Right ventricle myocardium superior (tissue), 1 donor: ENCODE measurements at places on chromosomes 16 and 17.
A peak's percentile ranks its signal among the peaks of the same experiment; 100 is the strongest.

DNA sequence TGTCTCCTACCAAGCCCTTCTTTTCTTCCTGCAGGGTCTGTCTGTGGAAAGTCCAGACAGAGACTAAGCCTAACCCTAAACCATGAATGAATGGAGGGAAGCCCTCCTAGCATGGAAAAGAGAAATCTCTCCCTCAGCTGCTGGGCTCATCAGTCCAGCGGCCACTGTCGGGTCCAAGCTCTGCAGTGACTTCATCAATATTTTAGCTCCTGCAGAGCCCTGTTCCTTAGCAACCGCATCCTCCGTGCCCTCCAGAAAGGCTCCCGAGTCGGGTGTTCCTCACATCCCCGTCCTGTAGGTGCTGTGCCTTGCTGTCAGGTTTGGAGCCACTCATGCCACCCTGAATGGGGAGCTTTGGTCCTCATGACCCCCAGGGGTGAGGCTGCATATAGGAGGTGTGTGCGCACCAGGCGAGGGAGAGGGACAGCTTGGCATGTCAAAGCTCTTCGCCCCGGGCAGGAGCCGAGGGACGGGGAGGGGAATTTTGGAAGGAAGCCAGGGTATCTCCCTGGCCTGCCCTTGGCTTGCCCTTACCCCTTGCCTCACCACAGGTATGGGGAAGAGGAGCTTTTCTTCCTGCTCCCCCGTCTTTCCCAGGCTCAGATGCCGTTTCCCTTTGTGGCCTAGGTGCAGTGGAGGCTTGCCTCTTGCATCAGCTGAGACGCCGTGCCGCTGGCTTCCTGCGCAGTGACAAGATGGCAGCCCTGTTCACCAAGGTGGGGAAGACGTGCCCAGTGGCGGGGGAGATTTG, 23.9 kb downstream of the SGSM2 start:
- DNase-seq, result no peak

GRCh38 chr16:1491327-1491726, 1.8 kb upstream of the TELO2 start:
- no peak for DNase-seq

- DNase-seq, result no peak
Observed at GRCh38 chr17:74865504-74866197, 6.0 kb upstream of the GRIN2C start.

- peak; percentile 90 for DNase-seq
Observed at GRCh38 chr16:54193665-54194333, 92.8 kb downstream of the IRX3 start.

DNA sequence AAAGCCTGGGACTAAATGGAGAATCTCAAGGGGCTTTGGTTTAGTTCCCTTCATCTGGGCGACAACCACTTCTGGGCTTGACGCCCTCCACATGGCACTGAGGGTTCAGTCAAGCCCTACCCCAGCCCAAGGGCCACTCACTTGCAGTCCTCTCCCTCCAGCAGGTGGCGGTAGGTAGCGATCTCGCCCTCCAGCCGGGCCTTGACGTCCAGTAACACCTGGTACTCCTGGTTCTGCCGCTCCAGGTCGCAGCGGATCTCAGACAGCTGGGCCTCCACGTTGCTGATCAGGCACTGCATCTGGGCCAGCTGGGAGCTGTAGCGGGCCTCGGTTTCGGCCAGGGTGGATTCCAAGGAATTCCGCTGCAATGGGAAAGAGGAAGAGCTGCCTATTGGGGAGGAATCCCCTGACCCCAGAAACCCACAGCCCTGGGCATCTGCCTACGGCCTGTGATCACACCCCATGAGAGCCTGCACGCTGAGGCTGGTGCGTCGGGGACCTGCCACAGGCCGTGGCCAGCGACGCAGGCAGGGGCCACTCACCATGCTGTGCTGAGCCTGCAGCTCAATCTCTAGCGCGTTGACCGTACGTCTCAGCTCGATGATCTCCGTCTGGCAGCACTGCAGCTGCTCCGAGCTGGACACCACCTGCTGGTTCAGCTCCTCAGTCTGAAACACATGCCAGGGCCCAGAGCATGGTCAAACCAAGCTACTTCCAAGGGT, 2.7 kb downstream of the KRT36 start:
- DNase-seq, result peak; percentile 59

DNA sequence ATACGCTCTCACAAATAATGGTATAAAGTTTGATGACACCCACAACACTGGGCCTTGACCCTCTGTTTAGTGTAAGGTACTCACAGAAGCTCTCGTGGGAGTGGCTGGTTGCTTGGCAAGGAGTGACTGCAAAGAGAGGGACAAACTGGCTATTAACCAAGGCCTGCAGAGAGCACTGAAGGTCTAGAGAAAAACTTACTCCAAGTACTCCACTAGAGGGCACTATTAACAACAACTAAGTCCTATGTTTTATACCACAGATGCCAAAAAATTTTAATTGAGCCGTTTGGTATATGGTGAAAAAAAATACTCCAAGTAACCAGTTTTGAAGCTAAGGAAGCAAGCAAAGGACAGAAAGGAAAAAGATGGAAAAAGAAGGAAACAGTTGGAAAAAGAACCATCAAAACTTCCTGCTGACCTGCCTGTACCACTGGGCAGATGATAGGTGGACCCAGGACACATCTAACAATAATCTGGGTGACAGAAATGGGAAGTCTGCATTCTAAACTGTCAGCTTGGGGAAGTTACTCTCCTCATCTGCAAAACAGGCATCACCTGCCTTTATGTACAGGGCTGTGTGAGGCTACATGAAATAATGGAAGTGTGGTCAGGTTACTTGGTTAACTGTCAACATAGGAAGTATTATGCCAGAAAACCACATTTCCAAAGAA, 23.2 kb downstream of the DYNC1LI2 start:
- peak; percentile 50 for DNase-seq

DNA sequence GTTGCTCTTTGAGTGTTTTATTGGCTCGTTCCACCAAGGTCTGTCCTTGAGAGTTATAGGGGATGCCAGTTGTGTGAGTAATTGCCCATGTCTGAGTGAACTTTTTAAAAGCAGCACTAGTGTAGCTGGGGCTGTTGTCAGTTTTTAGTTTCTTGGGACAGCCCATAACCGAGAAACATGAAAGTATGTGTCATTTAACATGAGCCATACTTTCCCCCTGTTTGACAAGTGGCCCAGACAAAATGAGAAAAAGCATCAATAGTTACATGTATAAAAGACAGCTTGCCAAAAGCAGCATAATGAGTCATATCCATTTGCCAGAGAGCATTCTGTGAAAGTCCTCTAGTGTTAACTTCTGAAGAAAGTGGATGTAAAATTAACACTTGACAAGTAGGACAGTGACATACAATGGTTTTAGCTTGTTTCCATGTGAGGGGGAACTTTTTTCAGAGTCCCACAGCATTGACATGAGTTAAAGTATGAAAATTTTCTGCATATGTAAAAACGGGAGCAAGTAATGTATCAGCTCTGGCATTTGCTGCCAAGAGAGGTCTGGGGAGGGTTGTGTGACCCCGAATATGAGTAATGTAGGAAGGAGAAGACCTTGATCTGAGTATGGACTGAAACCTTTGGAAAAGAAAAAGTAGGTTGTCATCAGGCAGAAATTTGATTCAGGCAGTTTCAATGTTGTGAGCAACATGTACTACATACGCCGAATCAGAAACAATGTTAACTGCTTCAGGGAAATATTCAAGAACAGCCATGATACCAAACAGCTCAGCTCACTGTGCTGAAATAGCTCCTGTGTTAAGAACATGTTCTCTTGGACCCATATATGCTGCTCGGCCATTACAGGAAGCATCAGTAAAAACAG, 56.8 kb upstream of the ARL4D start:
- no peak for DNase-seq

DNA sequence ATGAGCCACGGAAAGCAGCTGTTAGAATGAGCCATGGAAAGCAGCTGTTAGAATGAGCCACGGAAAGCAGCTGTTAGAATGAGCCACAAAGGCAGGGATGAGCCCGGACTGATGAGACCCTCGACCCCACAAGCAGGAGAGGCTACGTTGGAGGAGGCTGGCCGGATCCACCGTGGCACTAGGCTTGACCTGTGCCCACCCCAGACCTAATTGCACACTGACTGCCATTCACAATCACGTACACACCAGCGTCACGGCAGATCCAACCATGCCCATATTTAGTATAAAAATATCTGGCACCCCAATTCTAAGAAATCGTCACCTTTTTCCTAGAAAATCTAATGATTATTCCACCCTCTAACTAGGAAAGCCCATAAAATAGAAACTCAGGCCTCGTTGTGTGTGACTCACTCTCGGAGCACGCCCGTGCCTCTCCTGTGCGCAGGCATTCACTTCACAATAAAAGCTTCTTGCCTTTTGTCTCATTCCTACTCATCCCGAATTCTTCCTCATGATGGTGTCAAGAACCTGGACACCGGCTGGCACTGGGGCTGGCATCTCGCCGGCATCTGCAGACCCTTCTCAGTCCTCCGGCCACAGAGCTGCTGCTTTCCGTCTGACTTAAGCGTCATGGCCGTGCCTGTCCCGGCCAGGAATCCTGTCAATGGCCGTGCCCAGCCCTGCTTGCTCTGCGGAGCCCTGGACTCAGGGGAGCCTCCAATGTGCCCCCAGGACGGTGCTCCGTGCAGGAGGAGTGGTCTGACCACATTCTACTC, 5.5 kb upstream of the SECTM1 start:
- peak; percentile 49 for DNase-seq

DNA sequence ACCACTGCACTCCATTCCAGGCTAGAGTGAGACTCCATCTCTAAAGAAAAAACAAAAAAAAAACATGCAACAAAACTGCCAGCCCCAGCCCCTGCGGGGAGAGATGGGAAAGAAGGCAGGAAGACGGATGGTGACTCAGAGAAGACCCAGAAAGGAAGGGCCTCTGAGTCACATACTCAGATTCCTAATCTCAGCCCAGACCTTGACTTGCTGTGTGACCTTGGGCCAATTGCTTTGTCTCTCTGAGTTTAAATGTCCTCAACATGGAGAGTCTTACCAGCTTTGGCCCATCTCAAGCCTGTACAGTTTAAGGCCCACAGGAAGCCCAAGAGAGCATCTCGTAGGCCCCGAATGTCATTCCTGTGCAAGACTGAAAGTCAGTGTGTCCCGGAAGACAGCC, 86.5 kb upstream of the LHX1 start:
- no peak for DNase-seq

DNA sequence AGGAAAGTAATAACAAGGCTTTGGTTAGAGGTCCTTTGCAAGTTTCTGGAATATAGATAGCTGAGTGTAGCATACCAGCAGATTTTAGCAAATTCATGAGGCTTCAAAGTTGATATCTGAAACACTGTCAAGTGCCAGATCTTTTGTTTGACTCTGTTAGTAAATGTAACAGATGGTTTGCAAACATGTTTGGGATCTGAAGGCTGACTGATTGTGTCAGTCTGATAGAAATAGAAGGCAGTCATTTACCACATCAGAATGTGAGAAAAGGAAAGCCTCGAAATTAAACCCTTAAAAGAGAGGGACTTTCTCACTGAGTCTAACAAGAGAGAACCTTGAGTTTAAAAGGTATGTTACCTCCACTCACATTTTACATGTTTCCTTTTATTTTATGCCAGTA, 371.5 kb downstream of the KIF2B start:
- DNase-seq, result no peak
